Activated CD4-positive, alpha-beta T cell treated with anti-CD3 and anti-CD28 coated beads, Interleukin-2, amount 50 U/mL, for 4 hours (primary cell): ENCODE measurements at places on chromosomes 1 and 21.

DNA sequence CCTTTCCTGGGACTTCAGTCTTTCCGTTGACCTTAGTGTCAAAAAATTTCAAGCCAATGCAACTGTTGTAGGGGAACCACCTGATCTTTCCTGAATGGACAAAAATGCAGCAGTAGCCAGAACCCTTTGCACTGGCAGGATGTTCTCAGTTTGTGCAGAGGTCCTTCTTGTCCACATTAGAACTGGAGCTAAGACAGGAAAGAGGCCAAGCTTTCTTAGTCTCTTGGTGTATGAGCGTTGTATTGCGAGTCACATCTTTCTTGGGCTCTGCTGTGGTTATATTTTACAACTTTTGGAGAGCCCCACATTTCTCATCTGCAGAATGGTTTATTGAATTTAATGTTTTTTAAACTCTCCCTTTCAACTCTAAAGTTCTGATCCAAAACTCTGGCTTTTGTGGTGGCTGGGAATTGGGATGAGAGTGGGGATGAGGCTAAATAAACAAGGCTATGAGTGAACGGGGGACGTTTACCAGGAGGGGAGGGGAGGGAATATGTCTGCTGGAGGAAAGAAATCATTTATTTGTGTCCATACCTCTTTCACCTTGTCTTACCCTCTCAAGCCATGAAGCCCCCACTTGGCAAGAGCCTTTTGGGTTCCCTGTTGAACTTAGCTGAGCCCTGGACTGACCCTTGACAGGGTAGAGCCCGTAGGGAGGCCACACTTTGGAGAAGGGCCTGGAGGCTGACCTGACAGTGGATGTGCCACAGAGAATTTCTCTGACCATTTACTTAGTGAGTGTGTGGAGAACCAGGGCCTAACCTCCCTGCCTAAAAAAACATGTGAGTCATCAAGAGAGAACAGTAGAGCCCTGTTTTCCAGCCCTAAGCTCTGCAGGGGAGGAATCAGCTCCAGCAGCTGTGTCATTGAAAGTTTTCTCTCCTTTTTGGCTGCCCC lies 586 bp downstream of the CHI3L2 start:
- no peak for DNase-seq

DNA sequence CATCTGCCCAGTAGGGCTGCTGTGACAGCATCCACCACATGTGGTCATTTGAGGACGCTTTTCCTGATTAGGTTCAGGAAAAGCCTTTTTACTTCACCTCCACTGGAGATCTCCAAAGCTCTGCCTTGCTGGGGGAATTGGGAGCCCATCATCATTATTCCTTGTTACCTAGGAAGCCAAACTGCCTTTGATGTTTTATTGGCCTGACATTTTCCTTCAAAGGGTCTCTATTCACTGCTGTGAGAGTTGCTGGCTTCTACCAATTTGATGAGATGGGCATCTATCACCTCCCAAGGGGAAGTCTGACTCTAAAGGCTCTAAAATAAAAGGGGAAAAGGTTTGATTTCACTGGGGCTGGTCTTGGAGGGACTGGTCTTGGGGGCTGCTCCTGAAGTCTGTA lies 678.6 kb downstream of the PTPRU start:
- no peak for DNase-seq

DNA sequence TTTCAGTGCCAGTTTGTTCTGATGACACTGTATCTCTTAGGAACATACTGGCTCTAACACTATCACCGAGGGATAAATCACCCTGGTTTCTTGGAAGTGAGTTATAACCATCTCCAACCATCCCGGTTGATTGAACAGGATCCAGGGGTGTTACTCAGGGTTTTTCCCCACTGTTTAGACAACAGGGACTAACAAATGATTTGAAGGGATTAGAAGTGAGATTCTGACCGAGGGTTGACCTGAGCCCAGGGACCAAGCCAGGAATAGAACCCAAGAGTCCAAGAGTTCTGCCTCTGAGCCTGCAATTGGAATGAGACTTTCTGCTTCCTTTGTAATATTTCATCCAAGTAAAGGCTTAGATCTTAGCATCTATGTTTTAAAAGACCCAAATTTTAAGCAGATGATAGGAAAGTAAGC lies 154.0 kb downstream of the DHRS3 start:
- no peak for DNase-seq

GRCh38 chr1:47574451-47575165 lies 136.8 kb downstream of the FOXD2 start:
- DNase-seq = no peak

- DNase-seq = no peak
Measured at GRCh38 chr1:107430540-107431228, 289.8 kb downstream of the NTNG1 start.

DNA sequence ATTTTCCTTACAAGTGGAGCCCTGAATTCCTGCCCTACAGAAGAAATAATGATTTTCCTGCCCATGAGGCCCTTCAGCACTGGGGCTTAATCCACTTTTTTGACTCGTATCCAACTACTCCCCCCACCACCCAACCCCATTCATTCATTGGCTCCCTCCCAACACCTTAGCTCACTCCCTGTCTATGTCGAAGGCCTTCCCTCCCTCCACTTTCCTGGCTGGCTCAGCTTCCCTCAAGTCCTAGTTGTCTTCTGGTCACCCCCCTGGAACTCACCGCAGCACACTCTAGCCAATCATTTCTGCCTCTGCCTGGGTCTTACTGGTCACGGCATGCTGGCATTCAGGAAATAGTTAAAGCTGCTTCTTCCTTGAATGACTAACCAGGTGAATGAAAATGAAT lies 118.9 kb downstream of the PGBD5 start:
- DNase-seq = no peak

GRCh38 chr1:147773215-147773715 lies 12.9 kb upstream of the GJA5 start:
- DNase-seq = no peak

GRCh38 chr1:184685116-184685515 lies 69.5 kb downstream of the EDEM3 start:
- no peak for DNase-seq

DNA sequence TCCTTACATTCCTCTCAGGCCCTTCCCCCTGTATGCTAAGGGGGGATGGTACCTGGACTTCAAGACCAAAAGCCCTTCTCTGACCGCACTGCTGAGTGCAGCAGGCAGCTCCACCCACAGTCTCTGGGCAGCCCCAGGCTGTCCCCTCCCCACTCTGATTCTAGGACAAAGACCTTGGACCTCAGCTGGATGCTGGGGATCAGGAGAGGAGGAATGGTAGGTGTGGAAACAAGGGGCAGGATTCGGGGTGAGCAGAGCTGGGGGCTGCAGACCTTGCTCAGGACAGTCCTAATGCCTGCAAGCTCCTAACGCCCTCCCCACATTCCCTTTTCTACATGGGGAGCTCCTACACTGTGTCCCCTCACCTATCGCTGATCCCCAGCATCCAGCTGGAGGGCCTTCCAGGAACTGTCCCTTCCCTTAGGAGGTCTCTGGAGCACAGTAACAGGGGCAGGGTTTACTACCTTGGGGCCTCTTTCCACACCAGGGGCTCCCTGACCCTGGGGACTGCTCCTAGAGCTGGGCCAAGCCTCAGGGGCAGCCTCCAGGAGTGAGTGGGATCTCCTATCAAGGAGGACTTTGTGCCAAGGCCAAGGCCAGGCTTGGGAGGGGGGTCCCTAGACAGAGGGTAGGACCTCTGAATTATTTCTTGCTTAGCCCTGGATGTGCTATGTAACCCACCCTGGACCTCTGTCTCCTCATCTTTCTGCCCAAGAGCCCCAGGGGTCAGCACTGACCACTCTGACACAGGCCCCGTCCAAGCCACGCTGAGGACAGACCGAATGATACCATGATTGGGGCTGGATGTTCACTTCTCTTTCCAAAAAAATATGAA lies 5.6 kb downstream of the CLDN19 start:
- DNase-seq = no peak

GRCh38 chr1:29105822-29106221 lies 17.9 kb downstream of the TMEM200B start:
- DNase-seq = no peak

DNA sequence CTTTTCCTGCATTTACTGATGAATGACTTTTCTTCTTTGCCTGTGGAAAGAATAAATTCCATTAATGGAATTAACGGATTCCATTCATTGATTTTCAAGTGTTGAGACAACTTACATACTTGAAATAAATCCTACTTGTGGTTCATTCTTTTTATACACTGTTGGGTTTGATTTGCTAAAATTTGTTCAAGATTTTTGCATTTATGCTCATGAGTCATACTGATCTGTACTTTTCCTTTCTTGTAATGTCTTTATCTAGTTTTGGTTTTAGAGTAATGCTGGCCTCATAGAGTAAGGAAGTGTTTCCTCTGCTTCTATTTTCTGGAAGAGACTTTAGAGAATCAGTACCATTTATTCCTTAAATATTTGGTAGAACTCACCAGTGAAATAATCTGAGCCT lies 14.4 kb downstream of the UROD start:
- no peak for DNase-seq

DNA sequence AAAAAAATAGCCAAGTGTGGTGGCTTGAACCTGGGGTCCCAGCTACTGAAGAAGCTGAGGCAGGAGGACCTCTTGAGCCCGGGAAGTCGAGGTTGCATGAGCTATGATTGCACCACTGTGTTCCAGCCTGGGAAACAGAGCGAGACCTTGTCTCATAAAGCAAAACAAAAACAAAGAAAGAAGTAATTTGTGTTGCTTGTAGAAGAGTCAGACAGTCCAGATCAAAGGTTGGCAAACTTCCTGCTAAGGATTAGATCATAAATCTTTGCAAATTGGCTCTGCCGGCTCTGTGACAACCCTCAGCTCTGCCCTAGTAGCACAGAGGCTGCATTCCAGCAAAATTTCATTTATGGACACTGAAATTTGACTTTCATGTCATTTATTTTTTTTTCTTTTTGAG lies 19.0 kb upstream of the MFN2 start:
- no peak for DNase-seq

DNA sequence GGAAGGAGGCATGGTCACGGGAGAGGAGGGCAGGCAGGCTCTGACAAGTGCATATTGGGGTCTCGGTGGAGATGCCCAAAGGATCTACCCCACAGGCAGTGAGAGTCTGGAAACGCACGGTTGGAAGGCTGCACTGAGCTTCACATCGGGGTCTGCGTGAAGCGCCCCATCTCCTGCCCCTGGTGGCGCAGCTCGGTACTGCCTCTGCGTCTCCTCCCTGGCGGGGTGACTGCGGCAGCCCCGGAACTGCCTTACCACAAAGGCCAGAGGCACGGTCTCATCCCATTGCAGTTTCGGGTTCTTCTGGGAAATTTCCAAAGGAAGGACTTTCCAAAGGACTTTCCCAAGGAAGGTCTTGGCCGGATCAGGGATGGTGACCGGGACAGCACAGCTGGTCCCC lies 69.2 kb upstream of the AJAP1 start:
- peak; percentile 19 for DNase-seq

- no peak for DNase-seq
Measured at GRCh38 chr1:13674377-13674776, 25.6 kb upstream of the PRDM2 start.

DNA sequence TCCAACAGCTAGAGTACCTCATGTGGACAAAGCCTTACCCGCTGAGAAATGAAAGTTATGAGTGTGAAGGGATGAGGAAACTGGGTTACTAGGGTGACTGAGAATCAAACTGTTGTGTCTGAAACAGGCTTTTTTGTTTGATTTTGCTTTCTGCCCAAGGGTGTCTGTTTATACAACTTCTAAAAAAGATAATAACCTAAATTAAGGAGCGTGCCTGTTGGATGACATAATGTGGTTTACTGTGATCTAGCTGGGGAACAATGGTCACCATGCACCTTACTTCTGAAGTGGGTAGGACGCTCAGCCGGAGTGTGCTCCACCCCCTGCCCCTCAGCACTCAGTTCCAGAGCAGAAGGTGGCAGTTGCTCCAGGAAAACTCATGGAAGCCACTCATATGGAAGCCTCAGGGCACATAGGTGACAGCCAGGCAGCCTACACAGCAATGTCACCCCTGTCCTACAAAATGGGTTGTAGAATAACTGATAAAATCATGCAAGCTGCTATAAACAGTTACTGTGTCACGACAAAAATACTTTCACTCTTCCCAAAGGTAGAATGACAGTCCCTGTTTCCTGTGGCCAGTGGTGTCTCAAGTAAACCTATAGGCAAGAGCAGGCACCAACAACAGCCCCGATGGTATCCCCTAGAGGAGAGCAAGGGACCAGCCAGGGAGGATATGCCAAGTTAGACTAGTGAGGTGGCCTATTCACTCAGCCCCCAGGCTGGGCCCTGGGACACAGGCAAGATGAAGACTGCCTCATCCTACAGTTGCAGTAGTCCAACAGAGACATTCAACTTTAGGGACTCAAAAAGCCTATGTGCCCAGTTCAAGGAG lies 29.3 kb downstream of the SIPA1L2 start:
- no peak for DNase-seq

GRCh38 chr1:41525891-41526587 lies 41.6 kb upstream of the EDN2 start:
- no peak for DNase-seq

DNA sequence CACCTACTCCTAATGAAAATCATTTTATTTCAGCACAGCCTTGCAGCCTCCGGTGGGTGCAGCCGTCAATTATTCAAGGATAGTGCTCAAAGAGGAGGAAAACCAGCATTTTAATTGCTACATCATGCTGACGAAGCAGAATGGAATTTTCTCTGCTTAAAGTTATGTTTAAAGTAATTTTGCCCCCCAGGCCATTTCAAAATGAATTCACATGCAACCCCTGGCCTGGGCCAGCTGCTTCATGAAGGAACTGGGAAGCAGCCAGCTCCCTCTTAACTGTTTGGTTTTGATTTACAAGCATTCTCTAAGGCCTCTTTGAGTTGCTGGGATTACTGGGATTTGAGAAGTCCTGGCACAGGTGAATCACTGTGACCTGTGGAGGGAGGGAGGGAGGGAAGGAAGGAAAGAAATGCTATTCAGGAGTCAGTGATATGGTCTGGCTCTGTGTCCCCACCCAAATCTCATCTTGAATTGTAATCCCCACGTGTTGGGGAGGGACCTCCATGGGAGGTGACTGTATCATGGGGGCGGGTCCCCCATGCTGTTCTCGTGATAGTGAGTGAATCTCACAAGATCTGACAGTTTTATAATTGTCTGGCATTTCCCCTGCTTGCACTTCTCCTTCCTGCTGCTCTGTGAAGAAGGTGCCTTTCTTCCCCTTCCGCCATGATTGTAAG lies 66.0 kb downstream of the PGBD5 start:
- DNase-seq = no peak

- peak; percentile 21 for DNase-seq
Measured at GRCh38 chr1:172818841-172819527, 160.1 kb downstream of the FASLG start.

- DNase-seq = no peak
Measured at GRCh38 chr1:226978432-226979114, 38.5 kb downstream of the COQ8A start.

- no peak for DNase-seq
Measured at GRCh38 chr1:14600405-14601112, 2.1 kb downstream of the KAZN start.

- DNase-seq = no peak
Measured at GRCh38 chr1:91798241-91798648, 87.7 kb downstream of the TGFBR3 start.

GRCh38 chr1:206930210-206930798 lies 8.6 kb upstream of the FCMR start:
- no peak for DNase-seq

DNA sequence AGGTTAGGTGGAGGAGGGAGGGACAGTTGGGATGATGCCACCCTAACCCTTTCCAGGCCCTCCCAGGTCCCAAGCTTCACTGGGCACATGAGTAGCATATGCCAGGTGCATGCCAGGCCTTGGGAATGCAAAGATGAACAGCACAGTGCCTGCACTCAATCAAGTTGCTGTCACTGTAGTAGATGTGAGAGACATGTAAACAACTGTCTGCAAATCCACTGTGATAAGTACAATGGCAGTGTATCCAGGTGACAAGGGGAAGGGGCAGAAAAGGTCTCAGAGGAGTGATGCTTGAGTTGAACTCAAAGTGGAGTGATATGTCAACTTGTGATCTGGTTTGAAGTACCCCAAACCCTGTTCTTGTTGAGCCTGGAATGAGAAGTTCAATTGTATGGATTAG lies 49.5 kb upstream of the LRRN2 start:
- DNase-seq = no peak
